ENCODE measurements at places on chromosomes 7 and 10.

- DNase-seq: no peak
These were observed 19.9 kb downstream of the TCAF1 start for GRCh38 chr7:143882020-143882603.

- DNase-seq: no peak
These were observed 58.0 kb upstream of the CELF2 start for GRCh38 chr10:10959666-10960065.

DNA sequence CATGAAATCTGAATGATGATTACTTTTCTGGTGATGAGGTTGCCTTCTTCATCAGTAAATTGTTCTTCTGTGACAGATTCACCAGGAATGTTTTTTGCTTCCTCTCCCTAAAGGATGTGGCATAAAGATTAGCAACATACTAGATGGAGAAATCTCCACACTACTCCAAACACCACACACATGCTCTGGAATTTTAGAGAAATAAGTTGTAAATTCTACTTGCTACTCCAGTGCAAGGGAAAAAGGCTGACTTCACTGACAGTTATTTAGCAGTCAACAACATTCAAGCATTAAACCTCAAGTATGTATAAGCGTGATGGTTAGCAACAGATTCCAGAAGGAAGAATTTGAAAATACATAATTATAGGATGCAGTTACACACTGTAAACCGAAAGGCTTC lies 137.9 kb upstream of the CCDC6 start:
- no peak for DNase-seq

DNA sequence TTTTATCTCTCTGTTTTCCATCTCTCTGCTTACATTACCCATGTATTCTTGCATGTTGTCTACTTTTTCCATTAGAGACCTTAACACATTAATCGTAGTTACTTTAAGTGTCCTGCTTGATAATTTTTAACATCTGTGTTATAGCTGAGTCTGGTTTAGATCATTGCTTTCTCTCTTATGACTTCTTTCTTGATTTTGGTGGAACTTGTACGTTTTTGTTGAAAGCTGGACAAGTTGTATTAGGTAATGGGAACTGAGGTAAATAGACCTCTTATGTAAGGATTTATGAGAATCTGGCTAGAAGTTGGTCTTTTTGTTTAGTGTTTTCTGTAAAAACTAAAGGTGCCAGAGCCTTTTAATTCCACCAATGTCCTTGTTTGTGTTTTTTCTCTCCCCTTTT lies 100.8 kb upstream of the LYZL2 start:
- DNase-seq: no peak

- no peak for DNase-seq
These were observed 295.5 kb downstream of the MDFIC start for GRCh38 chr7:115217373-115217772.

- no peak for DNase-seq
These were observed 93.1 kb downstream of the OAT start for GRCh38 chr10:124325633-124325914.

DNA sequence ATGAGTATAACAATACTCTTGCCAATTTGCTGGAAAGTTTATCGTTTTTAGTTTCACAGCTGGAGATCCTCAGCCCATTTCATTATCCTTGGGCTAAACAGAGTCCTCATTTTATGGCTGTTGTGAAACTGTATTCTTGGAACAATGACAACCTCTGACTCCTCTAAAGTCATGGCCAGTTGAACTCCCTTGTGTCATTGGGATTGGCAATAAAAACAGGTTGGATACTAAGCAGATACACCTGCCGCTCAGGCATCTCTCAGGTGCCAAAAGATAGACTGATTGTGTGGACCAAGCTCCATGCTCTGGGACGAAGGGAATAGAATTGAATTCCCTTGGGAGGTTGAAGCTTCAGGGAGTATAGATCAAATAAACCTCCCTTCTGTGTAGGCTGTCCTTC lies 182.2 kb downstream of the WDR11 start:
- no peak for DNase-seq

GRCh38 chr10:95758351-95759025 lies 2.5 kb downstream of the ENTPD1 start:
- DNase-seq: no peak

- no peak for DNase-seq
These were observed 330.7 kb downstream of the BMPER start for GRCh38 chr7:34236057-34236456.

DNA sequence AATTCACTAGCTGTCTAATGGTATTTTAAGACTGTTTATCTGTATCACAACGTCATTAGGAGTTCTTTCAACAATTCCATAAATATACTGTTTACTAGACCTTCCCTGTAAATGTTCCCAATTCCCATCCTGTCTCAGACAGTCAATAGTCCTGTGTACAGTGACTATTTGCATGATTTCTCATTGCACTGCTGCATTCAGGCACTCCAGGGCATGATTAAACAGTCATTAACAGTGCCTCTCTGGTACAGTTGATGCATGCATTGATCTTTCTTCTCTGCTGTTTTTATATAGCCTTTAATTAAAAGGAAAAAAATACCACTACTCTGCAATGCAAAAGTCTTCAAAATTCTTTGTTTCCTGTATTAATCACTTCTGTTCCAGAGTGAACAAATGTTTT lies 51.5 kb upstream of the MTURN start:
- no peak for DNase-seq

DNA sequence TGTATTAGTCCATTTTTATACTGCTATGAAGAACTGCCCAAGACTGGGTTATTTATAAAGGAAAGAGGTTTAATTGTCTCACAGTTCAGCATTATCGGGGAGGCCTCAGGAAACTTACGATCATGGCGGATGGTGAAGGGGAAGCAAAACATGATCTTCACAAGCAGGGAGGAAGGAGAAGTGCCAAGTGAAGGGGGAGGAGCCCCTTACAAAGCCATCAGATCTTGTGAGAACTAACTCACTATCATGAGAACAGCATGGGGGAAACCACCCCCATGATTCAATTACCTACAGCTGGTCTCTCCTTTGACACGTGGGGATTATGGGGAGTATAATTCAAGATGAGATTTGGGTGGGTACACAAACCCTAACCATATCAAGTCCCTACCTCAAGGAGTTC lies 85.4 kb downstream of the JAZF1 start:
- DNase-seq: no peak

- DNase-seq: no peak
These were observed 135.9 kb downstream of the ITGB8 start for GRCh38 chr7:20466543-20467021.

GRCh38 chr10:98921316-98921715 lies 314.3 kb downstream of the HPSE2 start:
- DNase-seq: no peak

DNA sequence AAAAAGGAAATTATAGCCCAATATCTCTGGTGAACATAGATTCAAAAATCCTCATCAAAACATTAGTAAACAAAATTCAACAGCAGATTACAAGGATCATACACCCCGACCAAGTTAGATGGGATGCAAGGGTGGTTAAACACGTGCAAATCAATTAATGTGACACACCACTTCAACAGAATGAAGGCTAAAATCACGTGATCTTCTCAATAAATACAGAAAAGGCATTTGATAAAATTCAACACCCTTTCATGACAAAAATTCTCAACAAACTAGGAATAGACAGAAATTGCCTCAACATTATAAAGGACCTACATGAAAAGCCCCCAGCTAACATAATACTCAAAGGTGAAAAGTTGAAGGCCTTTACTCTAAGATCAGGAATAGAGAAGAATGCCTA lies 590.8 kb upstream of the FZD8 start:
- no peak for DNase-seq

- DNase-seq: no peak
These were observed 527.6 kb downstream of the PHTF2 start for GRCh38 chr7:78326189-78326588.

- no peak for DNase-seq
These were observed 101.5 kb upstream of the ANKRD1 start for GRCh38 chr10:91022390-91022789.

GRCh38 chr7:26532471-26532870 lies 240.8 kb downstream of the SNX10 start:
- no peak for DNase-seq

GRCh38 chr7:70094831-70095230 lies 496.6 kb downstream of the AUTS2 start:
- DNase-seq: no peak

GRCh38 chr7:5462216-5462615 lies 38.6 kb upstream of the TNRC18 start:
- no peak for DNase-seq

DNA sequence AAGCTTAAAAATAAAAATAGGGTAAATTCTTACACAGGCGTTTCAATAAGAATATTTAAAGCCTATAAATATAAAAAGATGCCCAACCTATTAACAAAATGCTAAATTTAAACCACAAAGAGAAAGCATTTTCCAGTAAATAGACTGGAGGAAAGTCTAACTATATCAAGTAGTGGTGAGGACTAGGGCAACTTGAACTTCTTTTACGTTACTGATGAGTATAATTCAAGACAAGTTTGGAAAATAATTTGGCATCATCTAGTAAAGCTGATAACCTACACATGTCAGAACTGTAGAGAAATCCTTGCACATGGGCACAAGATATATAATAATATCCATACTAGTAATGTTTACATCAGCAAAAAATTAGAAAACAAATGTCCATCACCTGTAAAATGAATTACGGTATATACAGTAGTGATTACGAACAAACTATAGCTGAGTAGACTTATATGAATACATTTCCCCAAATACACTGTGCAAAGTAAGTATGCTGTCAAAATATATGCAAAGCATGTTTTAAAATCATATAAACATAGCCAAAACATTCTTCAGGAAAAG lies 27.4 kb downstream of the CRPPA start:
- DNase-seq: no peak

GRCh38 chr10:110226926-110227641 lies 19.7 kb downstream of the MXI1 start:
- DNase-seq: no peak

Data from stimulated activated CD4-positive, alpha-beta T cell treated with anti-CD3 and anti-CD28 coated beads, TNF-alpha, amount 100 ng/mL, for 1 hour (primary cell).